Stimulated activated CD8-positive, alpha-beta memory T cell treated with anti-CD3 and anti-CD28 coated beads, Interleukin-7, amount 100 ng/mL, for 1 hour (primary cell): ENCODE measurements at places on chromosomes 4 and X.

GRCh38 chr4:57061395-57061794 is 48.8 kb downstream of the IGFBP7 start:
- DNase-seq: no peak

DNA sequence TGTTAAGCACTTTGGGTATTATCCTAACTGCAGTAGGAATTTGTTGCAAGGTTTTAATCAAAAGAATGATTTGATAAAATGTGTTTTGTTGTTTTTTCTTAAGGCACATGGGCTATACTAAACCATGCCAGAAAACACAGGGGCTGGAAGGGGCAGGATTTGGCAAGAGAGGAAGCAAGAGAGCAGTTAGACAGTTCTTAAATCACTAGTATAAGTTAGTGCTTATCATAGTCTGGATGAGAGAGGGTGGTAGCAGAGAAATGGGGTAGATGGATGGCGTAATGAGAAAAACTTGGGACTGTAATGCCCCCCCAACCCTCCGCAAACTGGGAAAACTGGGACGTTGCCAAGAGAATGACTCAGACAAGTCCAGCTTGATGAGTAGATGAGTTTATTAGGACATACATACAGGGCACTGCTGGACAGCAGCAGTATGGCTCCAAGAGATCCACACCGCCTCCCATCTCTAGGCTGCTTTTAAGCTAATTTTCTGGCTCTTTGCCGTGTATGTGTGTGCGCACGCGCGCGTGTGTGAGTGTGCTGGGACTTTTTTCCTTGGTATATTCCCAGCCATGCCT is 151.5 kb downstream of the PDLIM5 start:
- no peak for DNase-seq

DNA sequence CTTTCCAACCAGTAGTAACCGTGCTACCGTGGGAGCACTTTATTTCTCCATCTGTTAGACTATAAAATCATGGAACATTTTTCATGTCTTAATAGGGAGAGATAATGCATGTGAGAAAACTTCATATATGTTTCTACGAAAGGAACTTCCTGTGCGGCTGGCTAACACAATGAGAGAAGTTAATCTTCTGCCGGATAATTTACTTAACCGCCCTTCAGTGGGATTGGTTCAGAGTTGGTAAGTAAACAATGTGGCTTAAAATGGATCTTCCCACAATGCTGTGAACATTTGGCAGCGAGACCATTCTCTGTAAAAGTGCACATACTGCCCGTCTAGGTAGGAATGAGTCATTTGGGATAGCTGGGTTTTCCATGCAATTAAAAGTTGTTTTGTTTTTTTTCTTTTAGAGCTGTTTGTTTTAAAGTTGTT is 29.6 kb downstream of the PDK3 start:
- no peak for DNase-seq

- DNase-seq: no peak
Measured at GRCh38 chr4:165201806-165202205, 5.6 kb upstream of the KLHL2 start.

DNA sequence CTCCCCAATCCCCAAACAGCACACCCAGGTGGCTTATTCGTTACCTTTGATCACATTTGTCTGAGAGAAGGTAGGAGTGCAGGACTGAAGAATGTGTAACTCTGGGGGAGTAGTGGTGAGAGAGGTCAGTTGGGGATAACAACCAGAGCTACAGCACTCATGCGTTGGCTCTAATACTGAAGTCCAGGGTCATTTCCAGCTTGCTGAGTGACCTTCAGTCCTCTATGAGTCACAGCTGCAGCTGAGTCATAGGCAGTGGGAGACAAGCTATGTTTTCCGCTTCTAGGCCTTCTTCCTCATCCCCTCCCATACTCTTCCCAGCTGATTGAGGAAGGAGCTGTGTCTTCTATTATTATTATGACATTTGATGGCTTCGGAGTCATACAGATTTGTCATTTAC is 31.6 kb upstream of the CT47C1 start:
- no peak for DNase-seq

- no peak for DNase-seq
Measured at GRCh38 chrX:4129626-4130025, 416.2 kb upstream of the PRKX start.

DNA sequence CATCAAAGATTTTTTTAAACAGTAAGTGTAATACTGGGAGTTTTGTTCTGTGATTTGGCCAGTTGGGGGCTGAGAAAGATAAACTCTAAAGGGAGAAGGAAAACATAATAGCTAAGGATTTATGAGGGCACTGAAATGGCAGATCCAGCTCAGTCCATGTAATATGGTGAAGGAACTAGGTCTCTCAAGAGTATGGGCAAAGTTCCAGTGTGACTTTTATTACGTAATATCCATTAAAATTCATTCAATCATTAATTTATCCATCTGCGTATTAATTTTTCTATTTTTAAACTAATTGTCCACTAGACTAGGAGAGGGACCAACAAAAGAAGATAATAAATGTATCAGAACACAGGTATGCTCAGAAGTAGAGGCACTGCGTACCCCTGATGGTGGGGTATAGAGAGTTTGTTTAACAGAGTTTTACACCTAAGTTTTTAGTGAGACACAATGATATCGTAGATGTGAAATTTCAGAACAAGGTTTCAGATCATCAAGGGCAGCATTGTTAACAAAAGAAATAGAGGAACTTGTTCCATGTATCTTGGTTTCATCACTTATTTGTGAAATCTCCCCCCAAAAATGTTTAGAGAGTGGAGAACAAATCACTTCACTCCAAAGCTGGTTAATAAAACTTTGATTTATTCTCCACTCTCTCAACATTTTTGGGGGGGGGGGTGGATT is 351.1 kb downstream of the GRXCR1 start:
- DNase-seq: no peak

- no peak for DNase-seq
Measured at GRCh38 chrX:56766554-56767347, 37.7 kb downstream of the NBDY start.
